Hematopoietic multipotent progenitor cell treated with erythropoietin and hydrocortisone succinate and interleukin-3 and kit ligand, for 17 days (in vitro differentiated cells): ENCODE measurements at places on chromosomes 4 and X.
A peak's percentile ranks its signal among the peaks of the same experiment; 100 is the strongest.

- peak; percentile 69 for DNase-seq
Measured at GRCh38 chr4:139176302-139177048, 543 bp downstream of the ELF2 start.

DNA sequence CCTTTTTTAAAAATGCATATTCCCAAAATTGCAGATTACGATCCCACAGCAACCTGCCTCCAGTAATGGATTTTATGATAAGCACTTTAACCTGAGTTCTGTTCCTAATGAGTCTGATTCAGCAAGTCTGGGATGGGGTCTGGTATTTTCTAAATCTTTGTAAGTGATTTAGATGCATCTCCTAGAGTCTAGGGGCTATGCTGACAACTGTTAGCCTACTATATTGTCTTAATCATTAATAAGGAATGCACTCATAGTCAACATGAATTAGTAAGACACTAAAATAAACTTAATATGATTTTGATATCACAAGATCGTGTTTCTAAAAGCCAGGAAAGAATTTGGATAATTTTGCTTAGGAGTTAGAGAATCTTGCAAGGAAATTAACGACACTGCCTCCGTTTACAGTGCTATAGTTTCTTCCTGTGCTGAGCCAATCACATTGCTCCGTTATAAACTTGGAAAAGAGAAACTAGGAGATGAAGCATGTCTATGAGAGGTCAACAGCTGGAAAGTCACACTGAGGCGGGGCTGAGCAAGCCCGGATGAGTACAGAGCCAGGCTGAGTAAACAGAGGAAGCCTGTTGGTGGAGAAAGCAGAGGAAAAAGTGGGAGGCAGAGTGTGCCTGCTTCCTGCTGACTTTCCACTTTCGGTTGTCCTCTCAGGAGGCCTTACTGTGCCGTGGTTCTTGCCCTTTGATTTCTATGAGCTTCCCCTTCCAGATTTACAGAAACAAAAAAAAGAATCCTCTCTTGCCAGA lies 5.4 kb downstream of the SCARB2 start:
- peak; percentile 31 for DNase-seq

DNA sequence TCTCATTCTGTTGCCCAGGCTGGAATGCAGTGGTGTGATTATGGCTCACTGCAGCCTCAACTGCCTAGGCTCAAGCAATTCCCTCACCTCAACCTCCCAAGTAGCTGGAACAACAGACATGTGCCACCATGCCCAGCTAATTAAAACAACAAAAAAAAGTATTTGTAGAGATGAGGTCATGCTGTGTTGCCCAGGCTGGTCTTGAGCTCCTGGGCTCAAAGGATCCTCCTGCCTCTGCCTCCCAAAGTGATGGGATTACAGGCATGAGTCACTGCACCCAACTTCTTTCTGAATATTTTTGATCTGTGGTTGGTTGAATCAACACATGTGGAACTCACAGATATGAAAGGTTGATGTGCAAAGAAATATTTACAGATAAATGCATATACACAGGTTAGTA lies 18.5 kb upstream of the SEPTIN11 start:
- no peak for DNase-seq

- no peak for DNase-seq
Measured at GRCh38 chrX:2751291-2751690, 549 bp upstream of the XG start.

DNA sequence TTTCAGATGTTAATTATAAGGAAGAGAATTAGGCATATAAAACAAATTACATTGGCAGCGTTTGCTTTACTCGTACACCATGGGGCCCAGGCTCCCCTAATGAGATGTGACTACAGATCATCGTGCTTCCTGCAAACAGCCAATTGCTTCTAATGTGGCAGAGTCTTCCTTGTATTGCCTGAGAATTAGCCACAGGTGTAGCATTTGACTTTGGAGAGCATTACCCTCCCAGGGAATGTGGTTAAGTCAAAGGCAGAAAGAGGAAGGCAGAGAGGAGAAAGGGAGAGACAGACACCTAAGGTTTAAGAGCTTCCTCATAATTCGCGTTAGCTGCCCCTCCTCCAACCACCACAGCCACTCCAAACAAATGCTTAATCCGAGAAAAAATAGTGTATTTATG lies 97.0 kb downstream of the MID1IP1 start:
- no peak for DNase-seq

GRCh38 chrX:32599156-32599555 lies 612.2 kb downstream of the DMD start:
- DNase-seq = no peak
